NCI-H2081 treated with DMSO at 0.1 percent for 48 hours (cell line): ENCODE measurements at places on chromosomes 12 and 14.

GRCh38 chr14:64987438-64987767 is 708 bp downstream of the FNTB start:
- no peak for DNase-seq

- DNase-seq = no peak
Measured at GRCh38 chr12:47391566-47391965, 311.8 kb upstream of the AMIGO2 start.

- DNase-seq = no peak
Measured at GRCh38 chr14:87076922-87077321, 916.1 kb downstream of the GALC start.

- no peak for DNase-seq
Measured at GRCh38 chr14:24389226-24389848, 9.5 kb upstream of the NYNRIN start.

- DNase-seq = no peak
Measured at GRCh38 chr12:68977909-68978610, 45.1 kb upstream of the CPM start.

- DNase-seq = no peak
Measured at GRCh38 chr14:73977896-73978295, 27.8 kb downstream of the COQ6 start.

DNA sequence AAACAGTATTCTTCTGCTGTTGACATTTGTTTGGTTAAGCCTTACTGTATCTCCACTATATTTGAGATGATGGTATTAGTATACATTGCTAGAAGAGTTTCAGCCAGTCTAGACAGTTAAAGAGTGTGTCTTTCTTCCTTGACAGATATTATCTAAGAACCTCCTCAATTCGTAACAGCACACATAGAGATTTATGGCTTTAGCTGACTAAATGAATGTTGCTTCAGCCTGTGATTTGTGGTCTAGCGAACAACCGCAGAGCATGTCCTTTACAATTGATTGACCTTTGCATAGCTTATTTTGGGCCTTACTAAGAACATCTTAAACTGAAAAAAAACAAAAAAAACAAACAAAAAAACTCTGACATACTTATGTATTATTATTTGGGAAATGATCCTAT is 122.2 kb downstream of the DAAM1 start:
- DNase-seq = no peak

- no peak for DNase-seq
Measured at GRCh38 chr14:22561661-22562579, 27.1 kb downstream of the DAD1 start.

DNA sequence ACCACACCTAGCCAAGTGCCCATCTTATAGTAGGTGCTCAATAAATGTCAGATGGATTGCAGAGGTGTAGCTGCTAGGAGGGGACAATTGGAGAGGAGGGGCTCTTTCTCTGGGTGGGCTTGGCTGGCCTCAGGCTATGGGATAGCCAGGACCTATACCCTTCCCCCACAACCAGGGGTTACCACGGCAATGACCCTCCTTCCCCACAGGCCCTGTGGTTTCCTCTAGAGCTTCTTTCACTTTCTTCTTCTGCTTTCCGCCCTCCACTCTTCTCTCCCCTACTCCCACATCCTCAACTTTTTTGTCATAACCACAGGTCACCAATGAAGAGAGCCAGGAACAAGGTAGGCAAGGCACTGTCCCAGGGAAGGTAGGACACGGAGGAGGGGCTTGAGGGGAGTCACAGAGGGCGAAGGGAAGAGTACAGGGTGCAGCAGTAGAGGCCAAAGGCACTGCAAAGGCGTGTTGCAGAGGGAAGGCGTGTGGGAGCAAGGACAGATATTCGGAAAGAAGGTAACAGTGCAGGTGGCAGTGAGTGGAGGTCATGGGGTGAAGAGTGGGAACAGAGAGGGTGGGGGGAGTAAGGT is 1.9 kb upstream of the ITGB7 start:
- DNase-seq = no peak

DNA sequence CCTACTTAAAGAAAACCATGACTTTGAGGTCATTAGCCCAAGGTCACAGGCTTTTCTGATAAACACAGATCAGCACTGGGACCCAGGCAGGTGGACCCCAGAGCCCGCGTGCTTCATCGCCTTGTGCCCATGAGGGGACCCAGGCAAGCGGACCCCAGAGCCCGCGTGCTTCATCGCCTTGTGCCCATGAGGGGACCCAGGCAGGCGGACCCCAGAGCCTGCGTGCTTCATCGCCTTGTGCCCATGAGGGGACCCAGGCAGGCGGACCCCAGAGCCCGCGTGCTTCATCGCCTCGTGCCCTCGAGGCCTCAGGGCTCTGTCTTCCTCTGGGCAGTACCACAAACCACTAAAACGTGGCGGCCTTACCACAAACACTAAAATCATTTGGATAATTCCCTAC is 31.7 kb downstream of the STX2 start:
- no peak for DNase-seq

DNA sequence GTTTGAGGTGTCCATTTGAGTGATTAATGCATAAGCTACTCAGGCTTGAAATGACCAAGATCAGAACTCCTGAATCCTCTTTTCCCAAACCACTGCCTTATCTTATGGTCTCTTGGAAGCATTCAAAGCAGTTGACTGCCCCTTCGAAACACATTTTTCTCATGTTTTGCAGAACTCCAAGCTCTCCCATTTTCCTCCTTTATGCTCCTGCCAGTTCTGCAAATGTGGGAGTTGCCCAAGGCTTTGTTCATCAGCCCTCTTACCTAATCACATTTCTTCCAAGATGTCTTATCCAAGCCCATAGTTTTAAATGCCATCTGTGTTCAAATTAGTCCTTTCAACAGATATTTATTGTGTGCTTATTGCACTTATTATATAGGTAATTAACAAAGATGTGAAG is 1.8 kb upstream of the DNAAF2 start:
- DNase-seq = no peak

GRCh38 chr14:99157676-99158075 is 114.3 kb downstream of the BCL11B start:
- DNase-seq = no peak

DNA sequence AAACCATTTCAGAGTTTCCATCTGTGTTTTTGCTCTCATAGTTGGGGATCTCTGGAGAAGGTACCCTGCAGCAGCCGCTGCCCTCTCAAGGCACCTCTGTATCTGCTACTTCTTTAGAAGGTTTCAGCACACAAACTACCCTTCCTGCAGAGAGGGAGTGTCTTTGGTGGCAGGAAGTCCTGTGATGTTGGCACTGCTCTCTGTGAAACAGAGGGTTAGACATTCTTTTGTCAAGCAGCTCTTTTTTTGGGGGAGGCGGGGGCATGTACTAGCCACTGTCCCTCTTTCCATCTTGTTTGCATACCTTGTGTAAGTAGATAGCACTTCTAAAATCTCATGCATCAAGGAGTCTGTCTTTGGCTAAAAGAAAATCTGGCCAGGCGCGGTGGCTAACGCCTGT is 352.6 kb downstream of the BMP4 start:
- DNase-seq = no peak

- DNase-seq = no peak
Measured at GRCh38 chr12:49846032-49846431, 3.1 kb upstream of the BCDIN3D start.

DNA sequence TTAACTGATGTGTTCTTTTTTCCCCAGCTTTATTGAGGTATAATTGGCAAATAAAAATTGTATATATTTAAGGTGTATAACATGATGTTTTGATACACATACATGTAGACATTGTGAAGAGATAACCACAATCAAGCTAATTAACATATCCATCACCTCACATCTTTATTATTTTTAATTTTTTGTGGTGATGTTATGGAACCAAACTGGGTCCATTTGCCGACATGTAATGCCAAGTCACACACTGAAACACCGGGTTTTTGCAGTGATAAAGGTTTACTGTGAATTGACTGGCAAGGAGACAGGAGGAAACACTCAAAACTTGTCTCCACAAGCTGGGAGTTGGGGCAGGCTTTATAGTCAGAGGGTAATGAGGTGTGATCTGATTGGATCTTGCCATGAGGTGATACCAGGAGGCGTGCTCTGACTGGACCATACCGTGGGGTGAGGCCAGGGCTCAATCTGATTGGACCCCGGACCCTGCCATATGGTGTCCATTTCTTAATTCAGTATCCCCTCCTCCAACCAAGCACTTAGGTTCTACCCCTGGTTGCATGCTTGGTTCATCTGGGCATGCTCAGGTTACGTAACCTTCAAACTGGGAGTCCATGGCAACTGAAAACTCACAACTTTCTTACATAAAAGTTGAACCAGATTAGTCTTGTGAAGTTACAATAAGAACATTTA is 11.8 kb upstream of the WSCD2 start:
- no peak for DNase-seq

GRCh38 chr14:56794557-56795283 is 15.6 kb downstream of the OTX2 start:
- no peak for DNase-seq

- no peak for DNase-seq
Measured at GRCh38 chr12:9797722-9798619, 29.3 kb upstream of the KLRF1 start.

DNA sequence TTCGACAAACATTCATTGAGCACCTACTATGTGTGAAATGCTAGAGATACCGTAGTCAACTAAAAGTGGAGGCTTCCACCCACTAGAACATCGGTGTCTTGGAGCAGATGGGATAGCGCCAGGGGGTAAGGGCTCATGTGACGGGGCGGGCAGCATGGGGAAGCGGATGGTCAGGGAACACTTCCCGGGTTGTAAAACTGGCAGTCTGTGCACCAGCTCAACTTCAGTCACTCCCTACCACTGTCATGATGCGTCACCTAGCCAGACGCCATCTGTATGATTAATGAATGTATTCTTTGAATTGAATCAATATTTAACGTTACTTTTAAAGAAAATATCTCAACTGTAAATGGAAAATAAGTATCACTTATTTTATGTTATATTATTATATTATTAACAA is 93.5 kb downstream of the PIWIL1 start:
- no peak for DNase-seq

- no peak for DNase-seq
Measured at GRCh38 chr14:50932156-50932555, 12.1 kb downstream of the PYGL start.

DNA sequence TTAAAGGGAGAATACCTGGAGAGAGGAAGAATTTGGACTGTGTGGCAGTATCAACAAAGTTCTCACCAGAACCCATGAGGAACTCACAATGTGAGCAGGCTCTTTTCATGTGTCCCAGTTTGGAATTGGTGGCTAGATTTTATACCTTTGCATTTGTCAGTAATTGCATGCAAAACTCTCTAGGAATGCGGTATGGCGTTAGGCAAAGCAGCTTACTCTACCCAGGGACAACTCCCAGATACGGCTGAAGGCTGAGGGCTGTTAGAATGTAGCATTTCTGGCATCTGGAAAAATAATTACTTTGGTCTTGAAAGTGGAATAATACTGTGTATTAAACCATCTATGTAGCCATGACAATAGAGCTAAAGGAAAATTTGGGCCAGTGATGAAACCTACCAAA is 635.5 kb downstream of the SLC16A7 start:
- DNase-seq = no peak

DNA sequence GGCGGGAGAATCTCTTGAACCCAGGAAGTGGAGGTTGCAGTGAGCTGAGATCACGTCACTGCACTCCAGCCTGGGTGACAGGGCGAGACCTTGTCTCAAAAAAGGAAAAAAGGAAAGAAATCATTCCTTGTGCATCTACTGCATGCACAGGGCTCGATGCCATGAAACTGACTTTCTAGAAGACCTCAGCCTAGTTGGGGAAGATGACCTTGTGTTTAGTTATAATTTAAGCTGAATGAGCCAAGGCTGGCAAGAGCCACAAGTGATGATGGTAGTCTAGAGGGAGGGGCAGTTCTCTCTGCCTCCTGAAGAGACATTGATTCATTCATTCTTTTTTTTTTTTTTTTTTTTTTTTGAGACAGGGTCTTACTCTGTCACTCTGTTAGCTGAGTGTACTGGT is 24.2 kb downstream of the ACACB start:
- no peak for DNase-seq

GRCh38 chr12:24902511-24903328 is 46.2 kb downstream of the BCAT1 start:
- DNase-seq = no peak

DNA sequence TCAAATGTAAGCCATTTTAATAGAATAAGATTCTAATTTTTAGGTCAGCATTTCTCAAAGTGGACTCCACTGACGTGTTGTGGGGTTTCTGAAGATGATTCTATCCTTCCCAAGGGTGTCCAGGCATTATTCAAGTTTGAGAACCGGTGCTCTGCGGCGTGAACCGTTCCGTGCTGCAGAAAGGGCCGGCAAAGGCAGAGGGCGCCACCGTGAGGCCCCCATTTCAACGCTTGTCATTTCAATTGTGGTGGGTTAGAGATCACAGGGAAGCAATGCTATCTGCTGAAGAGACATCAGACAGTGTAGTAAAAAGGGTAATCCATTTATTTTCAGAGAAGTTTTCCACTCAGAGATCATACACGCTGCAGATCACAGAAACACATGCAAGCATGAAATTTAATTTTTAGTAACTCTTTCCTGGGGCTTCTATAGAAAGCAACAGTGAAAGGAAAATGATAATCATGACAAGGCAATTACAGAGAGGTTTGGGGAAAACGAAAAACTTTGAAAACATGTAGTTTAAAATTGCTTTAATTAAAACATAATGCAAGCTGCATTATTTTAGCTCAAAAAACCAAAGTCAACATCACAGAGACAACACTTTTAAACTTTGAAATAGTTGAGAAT is 201.7 kb downstream of the EXOC5 start:
- no peak for DNase-seq

- no peak for DNase-seq
Measured at GRCh38 chr12:62722971-62723680, 211.8 kb downstream of the PPM1H start.
